ENCODE measurements at places on chromosomes 12 and 14.

DNA sequence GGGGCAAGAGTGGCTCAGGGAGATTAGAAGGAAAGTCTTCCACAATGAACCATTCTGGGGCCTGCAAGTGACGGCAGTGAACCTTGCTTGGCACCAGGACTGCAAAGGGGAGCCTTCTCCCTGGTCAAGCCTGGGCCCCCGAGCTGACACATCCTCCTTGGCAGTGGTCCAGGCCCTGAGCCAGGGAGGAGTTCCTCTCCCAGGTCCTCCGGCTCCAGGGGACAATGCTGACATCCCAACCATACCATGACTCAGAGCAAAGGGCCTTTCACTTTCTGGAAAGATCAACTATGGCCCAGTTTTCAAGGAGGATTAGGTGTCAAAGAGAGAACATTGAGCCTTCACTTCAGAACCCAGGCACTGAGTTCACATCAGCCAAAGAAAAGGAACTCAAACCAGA, 756.5 kb upstream of the TBX3 start:
- DNase-seq, result no peak

GRCh38 chr14:47257013-47257412, 418.4 kb downstream of the MDGA2 start:
- DNase-seq, result no peak

DNA sequence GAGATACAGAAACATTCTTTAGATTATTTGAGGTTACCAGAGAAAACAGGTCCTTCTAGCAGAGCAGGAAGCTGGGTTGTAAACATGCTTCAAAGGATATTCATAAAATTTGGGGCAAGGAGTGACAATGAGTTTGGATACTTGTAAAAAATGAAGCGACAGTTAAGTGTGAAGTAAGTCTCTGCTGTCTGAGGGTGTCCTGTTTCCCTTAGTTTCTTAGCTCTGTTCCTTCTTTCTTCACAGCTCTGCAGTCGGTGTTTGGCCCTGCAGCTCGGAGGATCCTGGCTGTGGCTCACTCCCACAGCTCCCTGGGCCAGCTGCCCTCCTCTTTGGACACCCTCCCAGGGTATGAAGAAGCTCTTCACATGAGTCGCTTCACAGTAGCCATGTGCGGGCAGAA, 10.8 kb downstream of the TMEM52B start:
- no peak for DNase-seq

DNA sequence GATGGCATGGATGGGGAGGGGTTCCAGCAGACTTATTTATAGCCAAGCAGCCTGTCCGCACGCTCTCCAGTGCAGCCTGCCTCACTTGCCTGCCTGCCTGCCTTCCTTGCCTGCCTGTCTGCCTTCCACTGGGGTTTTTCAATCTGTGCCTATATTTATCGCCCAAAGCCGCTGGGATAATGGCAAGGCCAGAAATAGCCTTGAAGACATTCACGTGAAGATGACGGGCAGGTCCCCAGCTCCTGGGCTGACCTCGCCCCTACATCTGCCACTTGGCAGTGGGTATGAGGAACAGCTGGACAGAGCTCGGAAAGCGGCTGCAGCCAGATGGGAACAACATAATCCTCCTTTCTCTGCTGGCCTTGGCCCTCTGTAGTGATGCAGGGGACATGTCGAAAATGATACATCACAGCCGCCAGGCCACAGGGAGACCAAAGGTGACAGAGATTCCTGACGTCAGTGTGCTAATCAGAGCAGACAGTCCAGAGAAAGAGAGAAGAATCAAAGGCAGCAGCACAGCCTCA, 53.3 kb downstream of the PITPNM2 start:
- DNase-seq, result no peak
